ENCODE measurements at places on chromosomes 16 and 17.
A peak's percentile ranks its signal among the peaks of the same experiment; 100 is the strongest.

GRCh38 chr17:81511554-81511803 lies 1.1 kb downstream of the ACTG1 start:
- no peak for DNase-seq

DNA sequence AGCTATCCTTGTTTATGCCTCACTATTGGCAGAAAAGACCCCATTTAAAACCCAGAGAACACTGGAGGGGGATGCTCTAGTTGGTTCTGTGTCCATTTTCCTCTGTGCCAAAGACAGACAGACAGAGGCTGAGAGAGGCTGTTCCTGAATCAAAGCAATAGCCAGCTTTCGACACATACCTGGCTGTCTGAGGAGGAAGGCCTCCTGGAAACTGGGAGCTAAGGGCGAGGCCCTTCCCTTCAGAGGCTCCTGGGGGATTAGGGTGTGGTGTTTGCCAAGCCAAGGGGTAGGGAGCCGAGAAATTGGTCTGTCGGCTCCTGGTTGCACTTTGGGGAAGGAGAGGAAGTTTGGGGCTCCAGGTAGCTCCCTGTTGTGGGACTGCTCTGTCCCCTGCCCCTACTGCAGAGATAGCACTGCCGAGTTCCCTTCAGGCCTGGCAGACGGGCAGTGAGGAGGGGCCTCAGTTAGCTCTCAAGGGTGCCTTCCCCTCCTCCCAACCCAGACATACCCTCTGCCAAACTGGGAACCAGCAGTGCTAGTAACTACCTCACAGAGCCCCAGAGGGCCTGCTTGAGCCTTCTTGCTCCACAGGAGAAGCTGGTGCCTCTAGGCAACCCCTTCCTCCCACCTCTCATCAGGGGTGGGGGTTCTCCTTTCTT lies 56.1 kb downstream of the IGF2BP1 start:
- no peak for DNase-seq

DNA sequence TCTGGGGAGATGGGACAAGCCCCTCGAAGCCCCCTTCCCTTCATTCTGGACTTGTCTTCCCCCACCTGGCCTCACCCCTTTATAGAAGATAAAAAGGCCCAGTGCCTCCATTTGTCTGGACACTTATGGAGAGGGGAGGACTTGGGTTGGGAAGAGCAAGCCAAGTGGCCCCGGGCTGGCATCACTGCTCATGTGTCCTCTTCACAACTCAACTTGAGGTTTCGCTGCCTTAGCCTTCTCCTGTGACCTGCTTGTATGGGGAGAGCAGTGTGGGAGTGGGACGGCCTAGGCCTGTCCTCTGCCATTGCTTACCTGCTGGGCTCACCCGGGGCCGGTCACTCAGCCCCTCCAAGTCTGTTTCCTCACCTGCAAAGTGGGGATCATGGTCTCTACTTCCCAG lies 1.4 kb downstream of the PAQR4 start:
- no peak for DNase-seq

GRCh38 chr16:23917621-23918020 lies 81.8 kb downstream of the PRKCB start:
- no peak for DNase-seq

DNA sequence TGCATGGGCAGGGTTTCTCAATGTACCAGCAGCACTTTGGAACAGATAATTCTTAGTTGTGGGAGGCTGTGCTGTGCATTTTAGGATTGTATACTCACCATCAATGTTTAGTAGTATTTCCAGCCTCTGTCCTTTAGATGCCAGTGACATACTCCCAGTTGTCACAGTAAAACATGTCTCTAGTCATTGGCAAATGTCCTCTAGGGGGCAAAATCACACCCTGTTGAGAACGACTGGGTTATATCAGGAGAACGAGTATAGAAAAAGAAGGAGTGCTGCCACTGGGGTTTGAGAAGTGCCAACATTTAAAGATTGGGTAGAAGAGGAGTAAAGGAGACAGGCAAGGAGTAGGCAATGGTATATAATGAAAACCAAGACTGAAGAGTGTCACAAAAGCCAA lies 37.9 kb upstream of the SMIM36 start:
- DNase-seq = no peak

DNA sequence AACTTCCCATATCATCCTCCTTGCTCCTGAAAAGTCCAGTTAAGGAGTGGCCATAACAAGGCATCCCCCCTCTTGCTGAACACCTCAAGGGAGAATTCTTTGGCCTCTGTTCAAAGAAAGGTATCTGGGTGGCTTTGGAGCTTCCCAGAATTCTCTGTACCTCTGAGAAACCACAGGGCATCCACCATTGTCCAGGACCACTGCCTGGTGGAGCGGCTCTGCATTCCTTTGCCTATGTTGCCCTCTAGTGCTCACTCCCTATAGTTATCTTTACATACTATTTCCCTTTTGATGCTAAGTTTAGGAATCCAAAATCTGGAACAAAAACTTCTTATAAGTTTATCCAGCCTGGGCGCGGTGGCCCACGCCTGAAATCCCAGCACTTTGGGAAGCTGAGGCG lies 30.3 kb downstream of the CHD9NB start:
- no peak for DNase-seq

GRCh38 chr17:19378416-19379360 lies at the start of gene MAPK7:
Gene MAPK7, plus strand, starts transcription at chr17:19378498. Its CDS starts 403 bp downstream, at chr17:19378901.
- no peak for DNase-seq

DNA sequence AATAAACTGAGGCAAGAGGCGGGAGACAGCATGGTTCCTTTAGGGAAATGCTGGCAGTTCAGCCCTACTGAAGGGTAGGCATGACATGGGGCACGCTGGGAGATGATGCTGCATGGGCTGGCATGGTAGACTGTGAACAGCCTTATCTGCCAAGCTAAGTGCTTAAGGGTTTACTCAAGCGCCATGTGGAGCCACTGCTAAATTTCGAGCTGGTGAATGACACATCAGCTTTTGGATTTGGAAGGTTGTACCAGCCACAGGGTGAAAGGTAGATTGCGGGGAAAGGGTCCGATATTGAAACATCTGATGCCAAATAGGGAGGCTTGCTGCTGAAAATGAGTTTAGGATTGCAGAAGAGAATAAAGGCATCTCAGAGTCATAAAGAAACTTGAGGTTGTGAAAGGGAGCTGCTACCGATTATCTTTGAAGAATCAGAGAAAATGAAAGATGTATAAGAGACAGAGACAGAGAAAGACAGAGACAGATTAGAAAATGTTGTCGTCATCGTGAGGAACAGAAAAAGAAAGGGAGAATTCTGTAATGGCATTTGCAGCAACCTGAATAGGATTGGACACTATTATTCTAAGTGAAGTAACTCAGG lies 16.3 kb downstream of the PIK3R5 start:
- no peak for DNase-seq

DNA sequence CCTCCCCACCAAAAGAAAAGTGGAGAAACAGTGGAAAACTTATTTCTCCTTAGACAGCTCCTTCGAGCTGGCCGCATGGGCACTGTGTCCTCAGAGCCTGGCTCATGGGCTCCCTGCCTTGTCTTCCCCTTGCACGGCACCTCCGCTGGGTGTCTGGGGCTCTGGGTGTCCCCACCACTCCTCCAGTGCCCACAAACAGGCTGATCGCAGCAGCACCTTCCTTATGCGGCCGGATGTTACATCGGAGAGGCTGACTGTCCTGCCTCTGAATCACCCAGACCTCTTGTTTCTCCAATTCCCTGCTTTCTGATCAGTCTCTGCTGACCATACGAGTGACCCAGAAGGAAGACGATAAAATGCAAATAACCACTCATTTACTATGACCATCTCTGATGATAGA lies 121.7 kb downstream of the SLC39A11 start:
- no peak for DNase-seq

- DNase-seq = no peak
These were observed 103.8 kb downstream of the CHD9NB start for GRCh38 chr16:52948946-52949345.

GRCh38 chr17:39404542-39405378 lies 3.3 kb upstream of the FBXL20 start:
- no peak for DNase-seq

DNA sequence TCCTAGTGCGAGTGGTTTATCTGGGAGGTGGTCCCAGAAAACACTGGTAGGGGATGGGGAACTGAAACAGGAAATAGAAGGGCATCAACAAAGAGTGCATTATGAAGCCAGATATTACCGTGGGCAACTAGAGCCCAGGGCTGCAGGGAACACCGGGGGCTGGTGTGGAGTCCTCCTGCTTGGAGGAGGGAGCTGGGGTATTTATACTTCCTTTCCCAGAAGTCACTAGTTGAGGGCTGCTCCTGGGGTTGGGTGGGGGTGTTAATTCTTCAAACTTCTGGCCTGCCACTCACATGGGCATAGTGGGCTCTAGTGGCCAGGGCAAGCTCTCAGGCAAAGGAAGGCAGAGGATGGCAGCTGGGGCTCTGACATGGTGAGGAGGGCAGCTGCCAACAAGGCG lies 14.7 kb downstream of the LAT start:
- DNase-seq = no peak

GRCh38 chr17:65194670-65195334 lies 57.6 kb downstream of the RGS9 start:
- DNase-seq = no peak

GRCh38 chr16:3170440-3171180 lies 17.4 kb upstream of the OR1F1 start:
- no peak for DNase-seq

DNA sequence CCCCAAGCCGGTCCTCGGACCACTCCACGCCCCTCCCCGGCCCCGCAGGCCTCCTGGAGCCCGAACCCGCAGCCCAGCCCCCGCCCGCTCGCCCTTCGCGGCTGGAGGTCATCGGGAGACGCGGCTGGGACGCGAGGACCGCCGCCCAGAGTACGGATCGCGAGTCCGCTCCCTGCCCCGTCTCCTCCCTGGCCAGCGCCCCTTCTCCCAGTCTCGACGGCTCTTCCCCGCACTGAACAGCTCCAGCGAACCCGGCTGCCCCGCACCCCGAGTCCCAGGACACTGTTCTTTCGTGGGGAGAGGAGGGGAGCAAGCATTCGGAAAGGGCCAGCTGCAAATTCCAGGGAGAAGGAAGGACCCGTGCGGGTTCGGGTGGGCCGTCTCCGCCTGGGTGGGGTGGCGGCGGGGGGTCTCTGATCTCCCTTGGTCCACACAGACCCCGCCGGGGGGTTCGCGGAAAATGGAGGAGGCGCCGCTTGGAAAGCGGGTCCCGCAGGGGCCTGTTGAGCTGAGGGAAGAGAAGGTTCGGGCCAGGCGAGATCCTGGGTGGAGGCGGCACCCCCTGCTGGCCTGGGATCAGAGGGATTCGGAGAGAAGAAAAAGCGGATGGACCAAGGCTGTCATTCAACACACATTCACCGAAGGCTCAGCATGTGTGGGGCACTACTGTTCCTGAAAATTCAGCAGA lies 632 bp upstream of the RTN4RL1 start:
- DNase-seq = no peak

DNA sequence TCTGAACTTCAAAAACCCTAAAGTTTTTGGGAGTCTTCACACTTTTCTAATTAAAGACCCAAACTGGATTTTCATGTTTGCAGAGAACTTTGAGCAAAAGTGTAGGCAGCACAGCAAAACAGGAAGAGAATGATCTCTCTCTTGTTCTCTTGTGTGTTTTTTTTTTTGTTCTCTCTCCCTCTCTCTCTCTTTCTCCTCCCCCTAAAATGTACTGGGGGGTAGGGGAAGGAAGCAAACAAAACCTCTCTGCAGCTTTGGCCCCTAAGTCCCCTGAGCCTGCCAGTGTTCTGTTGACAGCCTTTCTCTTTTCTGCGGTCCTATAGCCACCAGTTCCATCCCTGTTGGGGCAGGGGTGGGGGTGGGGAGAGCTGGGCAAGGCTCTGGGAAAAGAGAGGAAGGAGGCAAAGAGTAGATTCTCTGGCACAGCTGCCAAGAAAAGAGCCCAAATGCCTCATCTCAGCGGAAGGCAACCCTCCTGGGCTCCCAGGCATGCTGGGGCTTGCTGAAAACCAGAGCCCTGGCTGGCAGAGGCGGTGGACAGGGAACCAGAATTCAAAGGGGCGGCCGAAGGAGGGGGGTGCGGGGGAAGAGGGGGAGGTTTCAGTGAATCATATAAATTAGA lies 295.3 kb downstream of the SOX9 start:
- DNase-seq = no peak

- DNase-seq = no peak
These were observed 1.2 kb upstream of the FAM222B start for GRCh38 chr17:28843816-28844148.

DNA sequence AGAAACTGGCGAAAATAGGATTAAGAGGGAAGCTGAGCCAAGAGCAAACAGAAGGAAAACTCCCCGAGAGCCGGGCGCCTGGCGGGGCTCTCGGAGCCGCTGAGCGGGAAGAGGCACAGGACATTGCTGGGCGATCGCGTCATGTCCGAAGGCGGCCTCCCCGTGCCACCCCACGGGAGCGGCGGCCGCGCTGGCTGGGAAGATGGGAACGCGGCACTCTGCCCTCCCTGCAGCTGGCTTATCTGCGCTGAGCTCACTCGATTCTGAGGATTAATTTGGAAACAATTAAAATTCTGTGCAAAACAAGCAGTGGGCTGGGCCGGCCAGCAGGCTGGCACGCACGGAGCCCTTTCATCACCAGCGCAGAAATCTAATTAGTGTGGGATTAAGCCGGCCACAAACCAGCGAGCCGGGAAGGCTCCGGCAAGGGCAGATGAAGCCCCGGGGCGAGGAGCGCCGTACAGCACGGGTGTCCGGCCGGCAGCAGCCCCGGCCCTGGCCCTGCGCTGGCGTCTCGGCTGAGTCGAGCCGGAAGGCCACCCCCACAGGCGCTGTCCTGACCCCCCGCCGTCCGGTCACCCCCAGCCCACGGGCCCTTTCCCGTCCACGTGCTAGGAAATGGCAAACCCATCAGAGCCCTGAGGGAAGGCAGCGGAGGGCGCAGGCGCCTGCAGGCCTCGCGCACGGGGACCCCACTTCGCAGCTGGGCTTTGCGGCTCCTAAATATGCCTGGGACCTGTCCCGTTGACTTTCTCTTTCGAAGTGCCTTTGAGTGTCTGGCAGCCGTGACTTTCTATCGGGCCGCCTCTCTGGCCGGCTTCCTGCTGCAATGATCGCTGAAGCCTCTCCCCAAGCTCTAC lies 37.9 kb downstream of the SOX8 start:
- DNase-seq = no peak

GRCh38 chr16:79081297-79082066 lies 519.1 kb downstream of the MAF start:
- no peak for DNase-seq

- DNase-seq = no peak
These were observed 2.0 kb downstream of the TNK1 start for GRCh38 chr17:7382901-7383300.

GRCh38 chr16:54647725-54648221 lies 282.9 kb upstream of the IRX5 start:
- DNase-seq = no peak

- peak; percentile 43 for DNase-seq
These were observed 10.7 kb upstream of the ZNF19 start for GRCh38 chr16:71499775-71500364.

Data from right renal pelvis (tissue), 4 donors.